Activated CD4-positive, alpha-beta T cell treated with anti-CD3 and anti-CD28 coated beads for 24 hours (primary cell): ENCODE measurements at places on chromosomes 16 and 17.

- DNase-seq, result no peak
Observed at GRCh38 chr16:83674931-83675535, 132.7 kb upstream of the HSBP1 start.

GRCh38 chr16:57537194-57537505 lies 779 bp upstream of the CCDC102A start:
- no peak for DNase-seq

DNA sequence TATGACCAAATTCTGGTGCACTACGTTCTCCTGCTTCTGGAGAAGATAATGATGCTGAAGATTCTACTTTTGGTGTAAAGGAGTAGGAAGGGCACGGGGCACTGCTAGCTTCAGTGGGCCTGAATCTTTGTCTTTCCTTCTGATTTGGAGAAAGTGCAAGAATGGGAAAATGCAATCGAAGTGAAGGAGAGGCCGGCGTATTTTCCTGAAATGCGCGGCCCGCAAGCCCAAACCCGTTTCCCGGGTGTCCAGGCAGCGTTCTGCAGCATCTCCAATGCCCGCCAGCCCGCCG lies 372 bp upstream of the NDE1 start:
- no peak for DNase-seq

GRCh38 chr17:50722746-50723145 lies 3.3 kb downstream of the LUC7L3 start:
- no peak for DNase-seq

- DNase-seq, result no peak
Observed at GRCh38 chr17:41748275-41748674, 13.8 kb upstream of the HAP1 start.

DNA sequence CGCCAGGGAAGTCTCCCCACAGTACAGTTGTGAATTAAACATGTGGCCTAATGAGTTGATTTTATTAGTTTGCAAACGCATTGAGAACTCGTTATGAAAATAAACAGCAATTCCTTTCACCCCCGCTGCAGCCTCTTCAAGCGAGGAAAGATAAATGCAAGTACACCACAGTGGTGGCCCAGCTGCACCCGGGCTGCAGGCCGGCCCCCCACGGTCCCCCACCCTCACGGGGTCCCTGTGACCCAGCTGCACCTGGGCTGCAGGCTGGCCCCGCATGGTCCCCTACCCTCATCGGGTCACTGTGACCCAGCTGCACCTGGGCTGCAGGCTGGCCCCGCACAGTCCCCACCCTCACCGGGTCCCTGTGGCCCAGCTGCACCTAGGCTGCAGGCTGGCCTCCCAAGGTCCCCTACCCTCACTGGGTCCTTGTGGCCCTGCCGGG lies 32.2 kb downstream of the SDK2 start:
- DNase-seq, result no peak

DNA sequence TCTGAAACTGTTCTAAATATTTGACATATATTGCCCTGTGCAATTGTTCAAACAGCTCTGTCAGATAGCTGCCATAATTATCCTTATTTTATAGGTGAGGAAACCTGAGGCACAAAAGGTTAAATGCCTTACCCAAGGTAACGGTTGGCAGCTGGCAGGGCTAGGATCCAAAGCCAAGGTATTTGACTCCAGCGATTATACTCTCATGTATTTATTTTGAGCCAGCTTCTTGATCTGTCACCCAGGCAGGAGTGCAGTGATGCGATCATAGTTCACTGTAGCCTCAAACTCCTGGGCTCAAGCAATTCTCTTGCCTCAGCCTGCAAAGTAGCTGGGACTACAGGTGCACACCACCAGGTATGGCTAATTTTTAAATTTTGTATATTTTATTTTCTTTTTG lies 7.2 kb downstream of the ENO3 start:
- no peak for DNase-seq

- no peak for DNase-seq
Observed at GRCh38 chr17:39678340-39679116, 9.3 kb downstream of the PGAP3 start.

DNA sequence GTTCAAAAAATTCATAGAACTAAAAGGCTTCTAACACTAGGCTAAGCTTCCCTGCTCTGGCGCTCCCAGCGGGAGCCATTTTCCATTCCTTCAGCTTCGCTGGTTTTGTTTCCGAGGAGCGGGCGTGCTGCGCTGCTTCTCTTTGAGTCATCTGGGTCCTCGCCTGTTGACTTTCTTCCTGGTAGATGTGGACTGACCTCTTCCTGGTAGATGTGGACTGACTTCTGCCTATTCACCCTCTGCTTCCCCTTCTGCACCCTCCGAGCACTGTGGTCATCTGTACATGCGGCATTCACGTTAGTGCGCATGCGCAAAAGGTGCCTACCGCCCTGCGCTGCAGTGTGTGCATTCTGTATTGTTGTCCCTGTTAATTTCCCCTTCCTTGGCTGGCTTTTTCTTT lies 40.8 kb upstream of the SEC14L1 start:
- no peak for DNase-seq

DNA sequence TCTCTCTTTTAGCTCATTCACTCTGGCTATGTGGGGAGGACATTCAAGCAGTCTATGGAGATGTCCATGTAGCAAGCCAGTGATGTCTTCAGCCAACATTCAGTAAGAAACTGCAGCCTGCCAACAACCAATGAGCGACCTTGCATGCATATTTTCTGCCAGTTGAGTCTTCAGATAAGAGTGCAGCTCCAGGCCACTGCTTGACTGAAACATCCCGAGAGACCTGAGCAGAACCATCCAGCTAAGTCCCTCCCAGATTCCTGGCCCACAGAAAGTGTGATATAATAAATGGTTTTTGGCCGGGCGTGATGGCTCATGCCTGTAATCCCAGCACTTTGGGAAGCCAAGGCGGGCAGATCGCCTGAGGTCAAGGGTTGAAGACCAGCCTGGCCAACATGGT lies 10.5 kb upstream of the C17orf58 start:
- no peak for DNase-seq
